ENCODE measurements at places on chromosomes 6 and 20.

DNA sequence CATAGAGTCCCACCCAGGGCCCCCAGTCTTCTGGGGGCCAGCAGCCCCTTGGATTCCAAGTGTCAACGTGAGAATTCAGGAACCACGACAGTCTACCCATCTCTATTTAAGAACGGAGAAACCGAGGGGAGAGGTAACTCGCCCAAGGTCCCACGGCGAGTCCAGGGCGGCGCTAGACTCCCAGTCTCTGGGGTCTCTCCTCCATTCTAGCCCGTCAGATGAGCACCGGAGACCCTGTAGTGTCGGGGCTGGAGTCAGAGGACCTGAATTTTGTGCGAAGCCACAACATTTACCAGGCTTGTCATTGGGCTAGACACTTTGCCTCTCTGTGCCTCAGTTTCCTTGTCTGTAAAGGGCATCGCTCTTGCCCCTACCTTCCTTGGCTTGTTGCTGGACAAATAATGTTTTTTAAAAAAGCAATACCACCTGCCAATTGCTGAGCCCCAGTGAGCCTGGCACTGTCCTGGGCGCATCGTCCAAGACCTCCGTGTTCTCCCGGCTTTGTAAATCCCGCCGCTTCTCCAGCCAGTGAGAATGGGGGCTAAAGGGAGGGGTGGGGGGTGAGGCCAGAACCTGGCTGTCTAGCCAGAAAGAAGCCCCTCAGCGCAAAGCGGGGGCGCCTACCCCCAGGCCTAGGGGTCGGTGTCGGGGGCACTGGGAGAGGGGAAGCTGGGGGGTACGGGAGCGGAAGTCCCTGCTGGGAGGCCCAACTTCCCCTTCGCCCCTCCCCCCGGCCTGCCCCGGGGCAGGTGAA lies 91.7 kb downstream of the NCR2 start:
- no peak for DNase-seq

- DNase-seq, result no peak
Measured at GRCh38 chr6:8110725-8111124, 8.4 kb upstream of the EEF1E1 start.

DNA sequence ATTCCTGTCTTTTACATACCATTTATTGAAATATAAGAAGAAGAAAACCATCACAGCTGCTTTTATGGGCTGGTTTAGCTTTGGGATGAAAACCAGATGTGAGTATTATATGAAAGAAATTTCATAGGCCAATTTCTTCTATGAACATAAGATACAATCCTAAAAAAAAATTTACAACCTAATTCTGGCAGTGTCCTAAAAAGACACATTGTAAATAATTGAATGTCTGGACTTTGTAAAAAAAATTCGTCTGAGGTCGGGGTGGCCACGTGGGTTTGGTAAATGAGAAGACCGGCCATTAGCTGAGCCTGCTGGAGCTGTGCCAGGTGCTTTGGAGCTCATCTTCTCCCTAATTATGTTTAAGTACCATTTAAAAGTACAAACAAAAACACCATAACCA lies 26.8 kb downstream of the DACT2 start:
- DNase-seq, result no peak

DNA sequence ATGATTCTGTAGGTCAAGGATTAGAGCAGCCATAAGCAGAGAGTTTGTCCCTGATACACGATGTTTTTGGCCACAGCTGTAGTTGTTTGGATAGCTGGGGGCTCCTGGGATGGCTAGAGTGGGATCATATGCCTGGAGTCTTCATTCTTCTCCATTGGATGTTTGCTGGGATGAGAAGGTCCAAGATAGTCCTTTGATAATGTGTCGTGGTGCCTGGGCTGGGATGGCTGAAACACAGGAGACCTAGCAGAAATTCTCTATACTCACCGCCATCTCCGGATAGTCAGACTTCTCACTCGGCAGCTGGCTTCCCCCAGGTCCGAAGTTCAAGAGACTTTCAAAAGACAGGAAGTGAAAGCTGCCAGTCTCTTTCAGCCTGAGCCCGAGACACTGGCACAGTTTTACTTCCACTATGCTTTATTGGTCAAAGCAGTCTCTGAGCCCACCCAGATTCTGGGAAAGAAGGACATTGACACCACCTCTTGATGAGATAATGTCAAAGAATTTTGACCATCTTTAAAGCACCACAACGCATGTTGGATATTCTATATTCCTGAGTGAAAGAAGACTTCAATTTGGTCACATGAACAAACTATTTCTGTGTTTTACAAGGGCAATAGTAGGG lies 16.0 kb downstream of the MARCKS start:
- DNase-seq, result no peak

- DNase-seq, result no peak
Measured at GRCh38 chr6:15941168-15941567, 187.7 kb upstream of the MYLIP start.

GRCh38 chr20:64150756-64151632 lies 13.3 kb upstream of the MYT1 start:
- no peak for DNase-seq

DNA sequence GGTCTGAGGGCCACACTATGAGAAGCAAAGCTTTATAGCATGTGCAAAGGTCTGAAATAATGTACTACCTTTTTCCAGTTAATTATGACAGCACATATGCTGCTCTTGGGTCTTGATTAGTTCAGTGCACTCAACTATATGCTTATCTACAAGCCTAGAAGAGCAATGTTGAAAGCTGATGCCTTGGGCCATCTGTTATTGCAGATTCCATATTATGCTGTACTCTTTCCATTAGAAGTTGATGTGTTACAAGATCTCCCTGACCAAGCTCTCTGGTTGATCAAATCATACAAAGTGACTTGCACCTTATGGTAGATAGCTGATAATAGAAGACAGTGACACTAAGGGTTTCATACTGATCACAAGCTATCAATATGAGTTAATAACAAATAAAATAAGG lies 327.3 kb downstream of the FRK start:
- DNase-seq, result no peak
